ENCODE measurements at places on chromosomes 13 and 19.

DNA sequence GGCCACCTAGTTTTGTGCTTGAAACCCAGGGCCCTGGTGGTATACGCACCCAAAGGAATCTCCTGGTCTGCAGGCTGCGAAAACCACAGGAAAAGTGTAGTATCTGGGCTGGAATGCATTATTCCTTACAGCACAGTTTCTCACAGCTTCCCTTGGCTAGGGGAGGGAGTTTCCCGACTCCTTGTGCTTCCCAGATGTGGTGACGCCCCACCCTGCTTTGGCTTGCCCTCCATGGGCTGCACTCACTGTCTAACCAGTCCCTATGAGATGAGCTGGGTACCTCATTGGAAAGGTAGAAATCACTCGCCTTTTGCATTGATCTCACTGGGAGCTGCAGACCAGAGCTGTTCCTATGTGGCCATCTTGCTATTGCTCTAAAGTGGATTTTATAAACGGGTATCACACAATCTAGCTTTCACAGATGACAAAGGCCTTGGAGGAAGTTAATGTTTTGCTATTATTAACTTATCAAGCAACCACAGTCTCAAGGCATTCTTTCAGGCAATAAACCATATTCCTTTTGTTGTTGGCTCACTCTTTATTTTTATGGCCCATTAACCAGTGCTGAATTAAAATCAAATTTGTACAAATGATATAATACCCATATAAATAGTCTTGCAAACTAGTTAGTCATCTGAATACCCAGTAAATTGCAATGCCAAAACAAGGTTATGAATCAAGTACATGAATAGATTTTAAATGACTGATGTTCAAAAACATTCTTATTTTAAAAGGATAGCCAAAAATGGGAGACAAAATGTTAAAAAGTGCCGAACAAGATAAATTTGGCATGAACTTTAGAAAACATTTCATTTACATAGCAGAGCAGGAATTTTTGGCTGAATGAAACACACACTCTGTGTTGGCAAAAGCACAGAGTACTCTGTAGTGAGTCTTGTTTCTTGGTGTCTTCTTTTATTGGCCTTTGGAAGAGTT lies 475.4 kb upstream of the ARGLU1 start:
- DNase-seq, result no peak

DNA sequence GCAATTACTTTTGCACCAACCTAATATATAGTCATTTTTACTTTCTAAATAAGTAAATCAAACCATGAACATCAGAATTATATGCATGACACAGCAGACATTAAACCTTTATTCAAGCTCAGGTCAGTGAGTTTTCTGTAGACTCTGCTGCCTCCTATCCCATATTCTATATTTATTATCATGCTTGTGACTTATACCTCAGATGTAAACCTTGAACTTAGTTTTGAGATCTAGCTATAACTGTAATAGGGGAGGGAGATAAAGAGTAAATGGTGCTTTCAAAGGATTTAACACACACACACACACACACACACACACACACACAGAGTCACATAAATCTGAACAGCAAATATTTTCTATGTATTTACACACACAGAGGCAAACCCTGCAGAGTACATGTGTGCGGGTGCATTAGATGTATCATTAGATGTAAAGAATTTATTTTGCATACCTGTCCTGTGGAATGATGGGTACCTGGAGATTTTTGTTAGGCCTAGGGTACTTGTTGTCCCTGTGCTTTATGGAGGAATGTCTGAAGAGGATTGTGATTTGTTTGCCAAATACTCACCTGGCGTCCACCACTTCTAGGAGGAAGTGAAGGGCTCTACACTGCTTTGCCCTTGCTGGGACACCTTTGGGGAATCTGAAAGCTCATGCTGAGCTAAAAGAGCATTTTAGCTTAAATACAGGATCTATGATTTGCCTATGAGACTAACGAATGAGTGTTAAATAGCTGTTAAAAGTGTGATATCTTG lies 521.9 kb downstream of the KLF5 start:
- no peak for DNase-seq

GRCh38 chr19:47047763-47048405 lies 540 bp downstream of the TMEM160 start:
- peak; percentile 83 for DNase-seq

DNA sequence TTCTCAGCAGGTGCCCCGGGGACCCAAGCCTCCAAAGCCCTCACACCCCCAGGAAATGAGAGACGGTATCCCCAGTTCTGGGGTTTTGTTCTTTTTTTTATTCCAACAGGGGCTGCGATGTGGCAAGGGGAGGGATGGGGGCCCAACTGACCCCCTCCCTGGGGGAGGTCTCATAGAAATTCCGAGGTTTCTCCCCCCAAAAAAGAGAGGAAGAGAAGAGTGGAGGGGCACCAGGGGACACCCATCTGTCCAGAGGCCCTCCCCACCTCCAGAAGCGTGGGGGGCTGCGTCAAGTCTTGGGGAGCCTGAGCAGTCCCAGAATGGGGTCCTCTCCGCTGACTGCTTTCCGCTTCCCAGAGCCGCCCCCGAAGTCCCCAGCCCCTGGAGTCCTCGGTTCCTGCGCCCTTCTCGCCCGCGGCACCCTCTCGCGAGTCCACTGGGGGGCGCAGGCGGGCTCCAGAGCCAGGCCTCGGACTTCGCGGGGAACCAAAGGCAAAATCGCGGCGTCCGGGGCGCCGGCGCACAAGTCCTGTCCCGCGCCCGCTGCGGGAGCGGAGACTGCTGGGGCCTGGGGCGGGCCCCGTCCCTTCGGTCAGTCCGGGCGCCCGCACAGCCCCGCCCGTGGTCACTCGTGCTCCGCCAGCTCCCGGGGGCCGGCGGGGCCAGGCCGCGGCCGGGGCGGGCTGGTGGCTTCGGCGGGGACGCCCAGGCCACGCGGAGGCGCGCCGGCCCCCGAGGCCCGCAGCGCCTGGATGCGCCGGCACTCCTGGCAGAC lies 4.4 kb upstream of the ATP1A3 start:
- DNase-seq, result no peak

- DNase-seq, result no peak
Observed at GRCh38 chr13:84662491-84662890, 780.2 kb upstream of the SLITRK1 start.

GRCh38 chr13:89740994-89741685 lies 1606.3 kb upstream of the MIR17HG start:
- no peak for DNase-seq
